ENCODE measurements at places on chromosomes 12 and 14.

- DNase-seq: no peak
Measured at GRCh38 chr12:25719505-25719904, 166.4 kb upstream of the LMNTD1 start.

- no peak for DNase-seq
Measured at GRCh38 chr12:32032205-32032810, 73.1 kb downstream of the RESF1 start.

- DNase-seq: no peak
Measured at GRCh38 chr12:101967506-101967905, 90.1 kb downstream of the DRAM1 start.

DNA sequence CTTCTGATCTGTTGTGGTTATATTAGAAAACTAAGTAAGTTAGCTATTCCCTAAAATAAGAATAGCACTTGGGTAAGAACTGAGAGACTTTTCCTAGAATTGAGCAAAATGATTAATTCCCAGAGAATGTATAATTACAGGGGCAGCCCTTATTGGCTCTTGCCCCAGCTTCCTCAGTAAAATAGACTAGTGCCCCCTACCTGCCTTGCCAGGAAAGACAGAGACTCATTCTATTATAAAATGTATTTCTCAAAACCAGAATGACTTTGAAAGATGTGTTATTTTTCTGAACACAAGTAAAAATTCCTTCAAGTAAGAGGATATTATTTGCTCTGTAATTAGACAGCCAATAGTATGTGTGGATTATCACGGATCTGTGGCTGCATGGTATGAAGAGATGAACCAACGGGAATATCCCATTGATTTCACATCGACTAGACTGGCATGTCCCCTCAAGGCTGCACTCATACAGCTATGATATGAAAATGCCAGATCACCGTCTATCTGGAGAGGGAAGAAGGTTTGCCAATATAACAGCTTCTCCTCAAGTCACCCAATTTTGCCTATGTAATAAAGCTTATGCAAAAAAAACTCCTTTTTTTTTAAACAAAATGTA is 7.4 kb upstream of the GLRX5 start:
- no peak for DNase-seq

- no peak for DNase-seq
Measured at GRCh38 chr12:12520273-12520672, 42.4 kb downstream of the DUSP16 start.

DNA sequence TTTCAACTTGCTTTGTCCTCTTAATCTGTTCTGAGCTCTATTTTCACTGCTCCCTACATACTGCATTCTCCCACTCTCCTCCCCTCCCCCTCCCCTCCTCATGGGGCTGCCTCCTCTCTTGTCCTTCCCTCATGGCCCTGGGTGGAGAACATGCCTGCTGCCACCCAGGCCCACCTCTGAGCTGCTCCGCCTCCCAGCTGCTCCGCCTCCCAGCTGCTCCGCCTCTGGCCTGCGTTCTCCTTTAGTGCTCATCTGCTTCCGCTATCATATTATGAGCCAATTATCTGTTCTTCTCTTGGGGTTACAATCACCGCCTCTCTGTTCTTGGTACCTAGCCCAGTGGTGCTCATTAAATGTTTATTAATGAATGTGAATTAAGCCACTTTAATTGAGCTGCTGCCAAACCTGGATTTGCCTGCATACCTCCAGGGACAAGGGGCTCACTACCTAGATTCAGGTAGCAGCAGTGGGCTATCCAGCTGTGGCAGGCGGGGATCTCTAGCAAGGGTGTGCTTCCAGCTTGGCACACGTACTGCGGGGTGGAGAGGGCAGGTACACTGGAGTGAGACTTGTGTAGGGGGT is 32.0 kb upstream of the FAM181A start:
- DNase-seq: no peak

DNA sequence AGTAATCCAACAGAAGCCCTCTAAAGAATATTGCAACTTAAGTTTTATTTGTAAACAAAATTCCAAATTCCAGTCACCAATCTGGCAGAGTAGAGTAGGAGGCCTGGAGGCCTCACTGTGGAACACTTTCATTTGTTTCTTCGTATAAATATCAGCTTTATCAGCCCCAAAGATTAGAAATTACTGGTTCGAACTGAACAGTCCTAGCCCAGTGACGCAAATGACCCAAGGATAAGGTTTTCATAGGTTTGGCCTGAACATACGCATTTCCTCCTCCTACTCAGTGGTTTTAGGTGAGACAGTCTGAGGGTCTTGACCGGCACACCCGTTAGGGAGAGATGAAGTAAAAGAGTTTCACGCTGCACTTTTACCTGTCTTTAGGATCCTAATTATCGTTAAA is 1.7 kb downstream of the CDC42BPB start:
- no peak for DNase-seq

GRCh38 chr12:21369141-21369980 is 3.3 kb upstream of the IAPP start:
- no peak for DNase-seq

- DNase-seq: no peak
Measured at GRCh38 chr12:124639122-124639806, 71.9 kb upstream of the NCOR2 start.

DNA sequence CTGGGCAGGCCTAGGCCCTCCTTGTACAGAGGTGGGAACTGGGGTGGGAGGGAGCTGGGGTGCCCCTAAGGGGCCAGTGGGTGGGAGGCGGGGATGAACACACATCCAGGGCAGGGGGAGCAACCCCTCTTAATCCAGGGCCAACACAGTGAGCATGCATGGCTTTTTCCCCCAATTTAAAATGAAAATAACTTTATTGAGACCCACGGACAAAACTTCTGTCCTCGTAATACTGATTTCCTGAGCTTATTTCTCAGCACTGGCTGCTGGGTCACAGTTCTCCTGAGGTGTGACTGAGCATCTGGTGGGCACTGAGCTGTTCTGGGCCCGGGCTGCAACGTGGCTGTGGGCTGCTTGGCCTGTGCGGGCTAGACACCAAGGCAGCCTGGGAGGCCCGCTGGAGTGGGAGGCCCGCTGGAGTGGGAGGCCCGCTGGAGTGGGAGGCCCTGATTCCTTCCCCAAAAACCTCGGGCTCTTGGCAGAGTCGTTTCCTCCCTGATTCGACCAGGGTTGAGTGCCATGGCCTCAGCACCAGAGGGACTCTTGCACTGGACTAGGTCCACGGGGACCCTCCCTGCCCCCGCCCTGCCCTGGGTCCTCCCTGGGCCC is 24.9 kb upstream of the TRAF3 start:
- DNase-seq: no peak

GRCh38 chr14:62980693-62981092 is 64.6 kb downstream of the KCNH5 start:
- DNase-seq: no peak

- DNase-seq: no peak
Measured at GRCh38 chr12:98437806-98438595, 77.4 kb upstream of the TMPO start.

GRCh38 chr12:52081263-52081733 is 1.8 kb downstream of the SMIM41 start:
- no peak for DNase-seq

DNA sequence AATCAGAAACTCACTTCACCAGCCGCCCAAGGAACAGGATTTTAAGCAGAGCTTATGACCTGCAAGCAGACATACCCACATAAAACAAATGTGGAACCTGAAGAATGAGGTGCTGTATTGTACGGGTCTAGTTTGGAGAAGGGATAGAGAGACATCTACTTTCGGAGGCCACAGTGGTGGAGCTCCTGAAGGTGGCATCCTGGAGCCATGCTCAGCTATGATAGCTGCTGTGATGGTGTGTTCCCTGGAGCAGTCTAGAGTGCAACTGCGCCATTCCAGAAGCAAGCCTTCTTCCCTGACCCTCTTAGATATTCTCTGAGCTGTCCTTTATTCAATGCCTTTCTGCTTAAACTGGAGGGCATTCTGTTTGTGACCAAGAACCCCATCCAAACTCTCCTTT is 402.6 kb downstream of the FUT8 start:
- DNase-seq: no peak

- no peak for DNase-seq
Measured at GRCh38 chr14:96888593-96888992, 91.4 kb downstream of the VRK1 start.

GRCh38 chr14:73873660-73874059 is 13.0 kb upstream of the ZNF410 start:
- DNase-seq: no peak

- no peak for DNase-seq
Measured at GRCh38 chr12:132152411-132152821, 8.2 kb downstream of the NOC4L start.

DNA sequence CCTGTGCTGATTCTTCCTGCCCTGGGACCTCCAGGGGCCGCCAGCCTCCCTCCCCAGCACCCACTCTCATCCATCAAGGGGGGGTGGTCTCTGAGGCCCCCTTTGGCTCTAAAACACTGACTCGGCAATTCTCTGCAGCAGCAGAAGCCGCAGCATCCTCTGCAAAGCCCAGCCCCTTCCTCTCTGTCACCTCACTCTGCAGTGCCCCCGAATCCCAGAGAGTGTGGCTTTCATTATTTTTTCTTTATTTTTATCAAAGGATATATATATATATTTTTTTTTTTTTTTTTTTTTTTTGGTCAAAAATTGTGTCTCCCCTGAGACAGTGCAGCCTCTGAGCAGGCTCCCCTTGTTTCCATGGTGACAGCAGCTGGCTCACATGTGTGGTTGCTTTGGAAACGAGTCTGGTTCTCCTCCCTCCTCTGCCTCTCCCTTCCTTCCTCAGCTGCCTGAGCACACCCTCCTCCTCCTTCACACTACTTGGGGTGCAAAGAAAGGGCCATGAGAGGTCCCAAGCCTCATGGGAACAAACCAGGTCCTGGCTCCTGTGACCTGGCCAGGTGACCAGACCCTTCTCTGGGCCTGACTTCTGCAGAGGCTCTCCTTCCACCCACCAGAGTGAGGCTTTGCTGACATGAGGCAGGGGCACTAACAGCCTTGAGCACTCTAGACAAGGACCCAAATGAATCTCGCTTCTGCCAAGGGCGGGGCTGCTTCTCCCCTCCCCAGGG is 100.5 kb downstream of the LRRC74A start:
- no peak for DNase-seq

DNA sequence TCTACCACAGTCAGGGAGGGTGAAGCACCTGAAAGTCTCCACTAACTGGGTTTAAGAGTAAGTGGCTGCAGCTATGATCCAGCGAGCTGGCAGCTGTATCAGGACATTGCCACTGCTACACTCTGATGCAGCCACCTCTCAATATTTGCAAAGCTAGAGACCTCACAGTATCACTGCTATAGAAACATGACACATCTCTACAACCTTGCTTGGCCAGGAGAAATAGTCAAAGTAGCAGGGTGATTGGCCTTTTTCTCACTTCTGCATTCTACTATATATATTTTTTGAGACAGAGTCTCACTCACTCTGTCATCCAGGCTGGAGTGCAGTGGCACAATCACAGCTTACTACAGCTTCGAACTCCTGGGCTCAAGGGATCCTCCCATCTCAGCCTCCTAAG is 9.3 kb upstream of the FMNL3 start:
- DNase-seq: no peak

GRCh38 chr12:52089491-52089890 is 10.0 kb downstream of the SMIM41 start:
- DNase-seq: no peak

DNA sequence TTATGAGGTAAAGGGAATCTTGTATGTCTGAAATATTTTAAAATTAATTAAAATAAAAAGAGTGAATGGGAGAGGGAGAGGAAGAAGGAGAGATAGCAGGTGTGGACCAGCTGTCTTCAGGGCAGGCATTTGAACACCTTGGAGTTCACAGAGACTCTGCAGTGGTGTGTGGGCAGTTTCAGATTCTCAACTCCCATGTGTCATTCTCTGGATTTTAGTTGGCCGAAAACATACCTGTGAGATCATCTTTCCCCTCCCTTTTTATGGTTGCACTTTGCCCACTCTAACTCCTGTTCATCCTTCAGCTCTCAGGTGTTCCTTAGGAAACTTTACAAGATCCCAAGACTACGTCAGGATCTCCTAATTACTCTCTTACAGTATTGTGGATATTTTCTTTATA is 108.1 kb downstream of the ERC1 start:
- no peak for DNase-seq

DNA sequence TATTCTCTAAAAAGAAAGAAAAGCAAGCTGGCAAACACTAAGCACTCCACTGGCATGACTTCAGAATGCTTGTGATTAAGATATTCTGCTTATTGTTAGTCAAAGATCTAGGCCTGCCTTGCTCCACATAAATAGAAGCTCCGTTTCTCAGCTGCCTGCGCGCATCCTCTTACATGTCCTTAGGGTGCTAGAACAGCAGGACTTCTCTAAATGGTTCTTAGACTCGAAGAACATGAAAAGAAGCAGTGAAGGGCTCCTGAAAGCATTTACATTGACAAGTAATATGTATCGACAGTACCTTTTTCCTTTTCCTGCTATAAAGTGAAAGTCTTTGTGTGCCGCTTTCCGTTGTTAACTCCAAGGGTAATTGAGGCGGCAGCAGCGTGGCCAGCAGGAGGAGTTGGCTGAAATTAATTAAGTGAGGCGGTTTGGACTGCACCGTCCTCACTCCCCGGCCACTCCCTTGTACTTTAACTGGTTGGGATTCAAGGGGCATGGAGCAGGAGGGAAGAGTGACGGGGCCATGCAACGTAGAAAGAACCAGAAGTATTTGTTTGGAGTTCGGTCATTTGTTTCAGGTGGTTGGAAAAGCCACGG is 34.2 kb upstream of the OTX2 start:
- no peak for DNase-seq

DNA sequence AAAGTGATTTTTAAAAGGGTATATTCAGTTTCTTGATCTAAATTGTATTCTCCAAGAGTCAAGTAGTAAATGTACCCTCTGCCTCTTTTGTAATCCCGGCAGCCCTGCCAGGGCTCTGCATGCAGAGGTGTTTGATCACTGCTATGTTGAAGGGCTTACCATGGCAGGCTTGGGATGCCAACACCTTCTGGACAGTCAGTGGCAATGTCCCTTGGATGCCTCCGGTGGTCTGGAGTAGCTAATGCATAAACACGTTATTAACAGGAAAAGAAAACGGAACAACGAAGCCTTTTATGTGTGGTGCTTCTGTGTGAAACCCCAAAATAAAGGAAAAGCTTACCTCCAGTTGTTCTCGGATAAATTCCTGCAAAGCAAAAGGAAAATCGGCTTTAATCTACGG is 19.9 kb downstream of the EIF2B2 start:
- no peak for DNase-seq

GRCh38 chr12:47725893-47726292 is 603 bp upstream of the ENDOU start:
- DNase-seq: peak; percentile 57

GRCh38 chr14:23033801-23034497 is 751 bp downstream of the PSMB5 start:
- DNase-seq: no peak

GRCh38 chr14:92247341-92247740 is 75.6 kb upstream of the SLC24A4 start:
- DNase-seq: no peak

- DNase-seq: no peak
Measured at GRCh38 chr14:61569812-61570548, 125.3 kb upstream of the HIF1A start.

DNA sequence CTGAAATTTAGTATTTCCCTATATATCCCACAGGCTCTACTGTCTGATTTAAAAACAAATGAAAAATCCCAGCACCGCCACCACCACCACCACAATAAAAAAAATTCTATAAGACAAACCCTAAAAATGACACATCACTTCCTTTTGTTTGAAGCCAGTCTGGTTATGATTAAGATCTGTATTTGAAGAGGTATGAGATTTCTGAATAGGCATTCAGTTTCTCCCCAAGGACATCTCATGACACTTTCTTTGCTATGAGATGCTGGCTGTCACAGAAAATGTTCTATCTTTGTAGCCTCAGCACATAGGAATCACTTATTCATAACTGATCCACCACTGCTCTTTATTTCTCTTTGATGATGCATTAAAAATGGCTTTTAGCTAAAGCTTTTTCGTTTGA is 1071.0 kb downstream of the SLC6A15 start:
- DNase-seq: no peak

All from AG04449 (cell line).